ENCODE measurements at places on chromosomes 7 and 10.

DNA sequence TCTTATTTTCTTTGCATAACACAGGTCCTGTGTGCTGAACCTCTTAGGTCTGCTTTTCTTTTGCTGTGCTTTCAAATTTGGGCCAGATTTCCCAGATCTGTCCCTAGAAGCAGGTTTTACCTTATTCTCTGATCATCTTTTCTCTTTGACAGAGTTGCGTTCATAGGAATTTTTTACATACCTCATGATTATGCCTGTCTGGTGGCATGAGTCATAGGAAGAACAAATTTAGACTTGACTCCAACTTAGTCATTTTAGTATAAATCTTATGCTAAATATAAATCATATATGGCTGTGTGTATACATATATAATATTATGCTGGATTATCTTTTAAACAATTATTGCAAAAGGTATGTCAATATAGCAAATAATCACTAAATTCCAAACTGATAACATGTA lies 1038.9 kb downstream of the GRM8 start:
- DNase-seq, result no peak

GRCh38 chr10:127992376-127992775 lies 85.5 kb downstream of the PTPRE start:
- DNase-seq, result no peak

- DNase-seq, result peak; percentile 21
Measured at GRCh38 chr10:44333511-44333910, 51.4 kb downstream of the CXCL12 start.

DNA sequence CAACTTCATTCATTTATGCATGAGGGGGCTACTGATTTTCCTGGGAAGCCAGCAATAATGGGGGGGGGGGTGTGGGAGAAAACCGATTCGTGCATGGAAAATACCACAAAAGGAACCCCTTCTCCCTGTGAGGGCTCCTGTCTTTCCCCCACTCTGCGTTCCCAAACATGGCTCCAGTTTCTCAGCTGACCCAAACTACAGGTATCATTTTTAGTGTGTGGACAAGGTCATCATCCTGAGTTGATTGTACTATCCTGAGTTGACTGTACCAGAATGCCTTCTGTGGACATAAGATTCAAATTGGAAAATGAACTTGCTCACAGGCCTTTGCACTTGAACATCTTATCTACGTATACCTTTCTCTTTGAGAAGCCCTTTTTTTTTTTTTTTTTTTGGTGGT lies 49.9 kb downstream of the ZRANB1 start:
- no peak for DNase-seq

DNA sequence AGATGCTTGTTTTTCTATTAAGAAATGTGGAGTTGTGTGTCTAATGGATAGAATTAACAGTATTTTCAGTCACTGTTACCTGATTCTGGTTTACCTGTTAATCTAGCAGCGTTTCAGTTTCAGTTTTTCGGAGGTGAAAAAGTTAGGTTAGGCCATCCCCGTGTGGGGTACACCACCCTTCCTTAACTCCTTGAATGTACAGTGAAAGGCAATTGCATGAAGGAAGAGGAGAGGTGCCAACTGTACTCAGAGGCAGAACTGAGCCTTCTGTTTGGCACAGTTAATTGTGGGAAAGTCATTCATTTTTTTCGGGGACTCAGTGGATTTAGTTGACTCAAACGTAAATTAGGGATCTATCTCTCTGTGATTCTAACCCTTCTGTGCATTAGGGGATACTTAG lies 35.5 kb downstream of the RPA3 start:
- DNase-seq, result no peak

Measured in right forelimb (tissue), 1 donor.